ENCODE measurements at places on chromosomes 11 and 22. TPM values are rescaled to one million over a fixed set of nuclear protein-coding genes. Genes with fewer than 3 reads are reported as not detected.

DNA sequence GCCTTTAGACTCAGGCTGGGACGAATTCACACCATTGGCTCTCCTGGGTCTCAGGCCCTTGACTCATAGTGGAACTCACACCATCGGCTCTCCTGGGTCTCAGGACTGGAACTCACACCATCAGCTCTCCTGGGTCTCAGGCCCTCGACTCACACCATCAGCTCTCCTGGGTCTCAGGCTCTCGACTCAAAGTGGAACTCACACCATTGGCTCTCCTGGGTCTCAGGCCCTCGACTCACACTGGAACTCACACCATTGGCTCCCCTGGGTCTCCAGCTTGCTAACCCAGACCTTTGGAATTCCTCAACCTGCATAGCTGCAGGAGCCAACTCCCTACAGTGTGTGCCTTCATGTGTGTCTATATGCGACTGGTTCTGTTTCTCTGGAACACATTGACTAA lies 56.7 kb downstream of the SHISAL1 start:
- no peak for DNase-seq

The C11orf21 gene
- total RNA-seq, result 1.5 TPM

The PRDM10 gene
- 2.4 TPM for total RNA-seq

GRCh38 chr11:134795017-134795416 lies 383.0 kb upstream of the B3GAT1 start:
- DNase-seq, result no peak

GRCh38 chr11:129980086-129980485 lies 22.5 kb downstream of the PRDM10 start:
- no peak for DNase-seq

- DNase-seq, result no peak
Observed at GRCh38 chr11:86553265-86553664, 119.2 kb downstream of the ME3 start.

The CBLIF gene
- not detected for total RNA-seq

DNA sequence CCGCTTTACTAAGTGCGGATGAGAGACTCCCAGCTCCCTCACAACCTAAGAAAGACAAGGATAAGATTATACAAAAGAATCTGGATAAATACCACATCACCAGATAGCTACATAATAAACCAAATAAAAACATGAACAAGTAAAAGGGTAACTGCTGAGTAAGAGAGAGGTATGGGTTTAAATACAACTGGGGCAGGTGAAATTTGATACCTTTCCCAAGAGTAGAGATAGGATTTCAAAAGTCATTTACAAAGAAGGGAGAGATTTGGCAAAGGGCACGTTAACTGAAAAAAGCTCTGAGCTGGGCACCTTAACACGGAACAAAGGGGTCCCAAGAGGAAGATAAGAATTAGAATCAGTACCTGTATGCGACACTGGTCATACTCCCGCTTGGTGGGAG lies 1.7 kb downstream of the UBXN1 start:
- no peak for DNase-seq

All from H4 (cell line).